ENCODE measurements at places on chromosomes 5 and 9. TPM values are rescaled to one million over a fixed set of nuclear protein-coding genes. Genes with fewer than 3 reads are reported as not detected.

DNA sequence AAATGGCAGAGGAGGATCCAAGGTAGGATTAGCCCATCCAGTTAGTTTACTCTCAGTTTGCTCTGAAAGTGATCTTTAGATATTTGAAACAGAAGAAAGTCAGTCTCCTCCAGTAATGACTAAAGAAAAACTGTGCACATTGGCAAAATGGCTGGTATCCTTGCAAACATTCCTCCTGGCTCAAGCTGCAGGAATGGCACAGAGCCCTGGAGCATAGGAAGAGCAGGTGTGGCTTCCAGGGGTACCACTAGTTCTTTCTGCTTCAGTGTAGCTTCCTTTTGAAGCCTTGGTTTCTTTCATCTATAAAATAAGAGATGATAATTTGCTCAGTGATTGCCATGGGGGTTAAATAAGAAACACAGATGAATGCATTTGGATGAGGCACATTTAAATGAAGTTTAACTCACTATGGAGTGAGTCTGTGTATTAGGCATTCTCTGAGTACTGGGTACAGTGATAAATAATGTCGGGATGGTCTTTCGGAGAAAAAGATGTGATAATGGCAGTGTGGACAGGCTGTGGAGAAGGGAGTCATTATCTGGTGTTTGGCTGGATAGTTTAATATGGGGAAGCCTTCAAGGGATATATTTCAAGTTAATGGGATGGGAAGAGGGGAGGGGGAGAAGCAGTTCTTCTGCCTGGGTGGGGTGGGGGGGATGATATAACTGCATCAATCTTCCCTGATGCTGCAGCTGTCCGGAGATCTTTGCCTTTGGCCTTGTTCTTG is 217.3 kb upstream of the KLF4 start:
- no peaks in the 10 kb centered on the region for H3K4me1 ChIP-seq
- no peak for DNase-seq

GRCh38 chr9:130199605-130200004 is 27.4 kb downstream of the NCS1 start:
- DNase-seq, result no peak
- H3K36me3 ChIP-seq, result no peaks in the 10 kb centered on the region
- H3K27ac ChIP-seq, result no peak overlapping the region
- no peaks in the 10 kb centered on the region for H3K27me3 ChIP-seq
- no peak overlapping the region for H3K4me3 ChIP-seq

DNA sequence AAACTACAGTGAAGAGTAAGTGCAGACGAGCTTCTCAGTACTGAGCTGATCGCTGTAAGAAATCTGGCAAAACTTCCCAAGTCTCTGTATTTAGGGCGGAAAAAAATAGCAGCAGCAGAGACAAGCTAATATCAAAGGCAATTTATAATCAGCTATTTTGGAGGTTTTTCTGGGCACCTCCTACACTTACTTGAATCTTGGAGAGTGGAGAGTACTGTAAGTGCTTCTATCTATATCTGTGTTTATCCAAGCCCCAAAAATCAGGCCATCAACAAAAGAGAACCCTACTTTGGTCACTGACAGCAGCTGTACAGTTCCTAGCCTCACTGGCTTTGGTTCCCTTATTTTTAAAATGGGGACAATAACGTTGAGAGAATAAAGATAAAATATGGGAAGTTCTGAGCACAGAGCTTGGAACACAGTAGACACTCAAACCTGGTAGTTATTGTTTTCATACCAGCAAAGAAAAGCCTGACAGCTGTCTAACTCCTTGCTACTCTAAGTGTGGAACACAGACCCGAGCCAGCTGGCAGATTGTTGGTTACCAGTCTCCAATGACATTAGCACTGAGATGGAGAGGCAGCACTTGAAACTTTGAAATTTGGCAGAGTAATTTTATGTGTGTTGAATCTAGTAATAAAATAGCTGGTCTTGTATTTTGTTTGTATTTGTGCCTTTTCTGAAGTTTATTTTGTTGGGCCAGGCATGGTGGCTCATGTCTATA is 96.0 kb upstream of the SLC28A3 start:
- no peak for DNase-seq
- H3K27me3 ChIP-seq, result no peaks in the 10 kb centered on the region
- no peaks in the 10 kb centered on the region for H3K4me1 ChIP-seq
- no peaks in the 10 kb centered on the region for H3K36me3 ChIP-seq

GRCh38 chr5:94024101-94024500 is 282.7 kb upstream of the POU5F2 start:
- H3K27me3 ChIP-seq, result no peaks in the 10 kb centered on the region
- H3K36me3 ChIP-seq, result peaks cover 54% of the 10 kb centered on the region
- no peak overlapping the region for H3K27ac ChIP-seq
- H3K4me1 ChIP-seq, result no peaks in the 10 kb centered on the region
- H3K4me3 ChIP-seq, result no peak overlapping the region

DNA sequence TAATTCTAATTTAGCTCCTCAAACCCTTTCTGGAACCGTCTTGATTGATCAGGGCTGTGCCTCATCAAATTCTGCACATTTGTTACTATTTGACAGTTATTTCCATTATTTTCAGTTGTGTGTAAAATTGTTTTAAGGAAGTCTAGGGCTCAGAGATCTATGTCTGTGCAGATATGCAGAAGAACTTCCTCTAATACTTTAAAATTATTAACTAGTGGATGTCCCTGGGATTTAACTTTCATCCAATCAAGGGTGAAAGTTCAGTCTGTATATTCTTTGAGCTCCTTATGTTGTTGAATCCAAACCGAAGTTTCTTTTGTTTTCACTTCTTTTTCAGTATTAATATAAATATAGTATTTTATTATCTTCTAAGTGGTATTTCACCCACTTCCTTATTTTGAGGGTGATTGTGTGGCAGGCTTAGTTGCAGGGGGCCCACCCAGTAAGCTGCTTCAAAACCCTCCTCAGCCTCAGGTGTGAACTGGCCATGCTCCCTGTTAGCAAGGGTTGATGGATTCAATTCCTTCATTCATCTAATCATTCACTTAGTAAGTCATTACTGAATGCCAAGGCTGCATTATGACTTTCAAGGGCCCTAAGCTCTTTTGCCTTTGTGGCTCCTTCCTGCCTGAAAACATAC is 2.1 kb upstream of the CAMLG start:
- H3K36me3 ChIP-seq, result peaks cover 2% of the 10 kb centered on the region
- no peak for DNase-seq
- no peaks in the 10 kb centered on the region for H3K27me3 ChIP-seq
- no peak overlapping the region for H3K27ac ChIP-seq
- no peak overlapping the region for H3K4me3 ChIP-seq

DNA sequence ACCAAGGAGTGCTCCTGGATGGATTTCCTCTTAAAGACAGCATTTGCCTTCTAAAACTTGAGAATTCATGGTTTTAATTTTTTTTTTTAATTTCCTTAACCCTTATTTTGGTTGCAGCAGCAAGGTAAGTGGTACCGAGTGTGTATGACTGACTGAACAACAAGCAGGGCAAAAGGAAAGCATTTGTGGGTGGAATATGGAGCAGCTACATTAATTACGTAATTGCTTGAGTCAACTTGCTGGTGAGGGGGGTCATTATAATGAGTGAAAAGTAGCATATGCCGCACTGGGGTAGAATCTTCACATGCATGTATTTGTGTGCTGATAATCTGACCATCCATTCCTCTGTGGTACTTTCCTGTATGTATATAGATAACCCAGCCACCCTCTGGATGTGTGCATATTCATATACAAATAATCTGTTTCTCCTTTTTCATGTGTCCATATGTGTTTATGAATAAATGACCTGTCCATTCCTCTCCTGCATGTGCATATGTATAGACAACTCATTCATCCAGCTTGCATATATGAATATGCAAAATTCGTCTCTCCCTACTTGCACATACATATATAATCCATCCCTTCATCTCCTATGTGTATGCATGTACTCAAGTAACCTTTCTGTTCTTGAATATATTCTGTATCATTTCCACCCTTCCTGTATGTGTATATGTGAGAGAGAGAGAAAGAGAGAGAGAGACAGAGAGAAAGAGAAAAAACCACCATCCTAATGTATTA is 147.5 kb upstream of the RUSC2 start:
- H3K4me1 ChIP-seq, result no peaks in the 10 kb centered on the region
- DNase-seq, result no peak
- H3K36me3 ChIP-seq, result no peaks in the 10 kb centered on the region
- H3K4me3 ChIP-seq, result no peak overlapping the region
- H3K27ac ChIP-seq, result no peak overlapping the region

DNA sequence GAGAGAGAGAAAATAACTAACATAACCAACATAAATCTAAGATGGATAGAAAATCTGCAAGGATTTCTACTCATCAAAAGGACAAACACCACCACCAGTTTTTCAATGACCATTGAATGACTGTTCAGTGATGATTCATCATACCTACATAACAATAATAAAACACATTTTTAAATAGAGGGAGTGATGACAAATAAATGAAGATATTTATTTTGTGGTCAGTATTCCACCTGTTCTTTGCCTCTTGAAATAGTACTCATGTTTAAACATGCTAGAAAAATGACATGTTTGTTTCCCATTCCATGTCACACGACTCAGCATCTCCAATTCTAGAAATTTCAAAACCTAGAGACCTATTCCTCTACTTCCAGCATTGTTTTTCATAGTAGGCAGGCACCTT is 34.6 kb upstream of the ADAMTS16 start:
- no peaks in the 10 kb centered on the region for H3K4me1 ChIP-seq
- no peak overlapping the region for H3K27ac ChIP-seq
- no peaks in the 10 kb centered on the region for H3K36me3 ChIP-seq
- H3K4me3 ChIP-seq, result no peak overlapping the region
- no peaks in the 10 kb centered on the region for H3K27me3 ChIP-seq

DNA sequence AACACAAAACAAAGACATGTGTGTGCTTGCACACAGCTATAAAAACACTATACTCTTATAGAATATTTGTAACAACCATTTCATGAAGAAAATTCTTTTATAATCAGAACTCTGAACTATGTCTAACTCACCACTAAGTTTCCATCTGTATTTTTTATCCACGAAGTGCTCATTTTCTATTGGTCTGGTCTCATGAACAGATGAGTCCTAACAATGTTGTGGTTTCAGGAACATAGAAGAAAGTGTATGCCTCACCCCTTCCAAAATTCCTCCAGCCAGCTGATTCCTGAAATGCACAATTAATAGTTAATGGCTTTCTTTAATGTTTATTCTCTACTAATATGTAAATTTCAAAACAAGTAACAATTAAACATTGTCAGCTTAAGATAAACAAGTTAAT is 325.3 kb upstream of the GRAMD2B start:
- H3K27me3 ChIP-seq, result no peaks in the 10 kb centered on the region
- no peak overlapping the region for H3K27ac ChIP-seq
- no peaks in the 10 kb centered on the region for H3K4me1 ChIP-seq
- no peak overlapping the region for H3K4me3 ChIP-seq
- H3K36me3 ChIP-seq, result no peaks in the 10 kb centered on the region
- DNase-seq, result no peak

GRCh38 chr9:123049589-123050222 is 16.2 kb downstream of the GPR21 start:
- H3K27ac ChIP-seq, result no peak overlapping the region
- no peak for DNase-seq
- H3K4me3 ChIP-seq, result no peak overlapping the region
- no peaks in the 10 kb centered on the region for H3K4me1 ChIP-seq
- H3K36me3 ChIP-seq, result peaks cover 8% of the 10 kb centered on the region
- no peaks in the 10 kb centered on the region for H3K27me3 ChIP-seq

- H3K27me3 ChIP-seq, result no peaks in the 10 kb centered on the region
- H3K4me1 ChIP-seq, result peaks cover 5% of the 10 kb centered on the region
- DNase-seq, result no peak
- no peaks in the 10 kb centered on the region for H3K36me3 ChIP-seq
- H3K27ac ChIP-seq, result no peak overlapping the region
- H3K4me3 ChIP-seq, result no peak overlapping the region
These were observed 1.9 kb downstream of the TERT start for GRCh38 chr5:1292846-1293415.

DNA sequence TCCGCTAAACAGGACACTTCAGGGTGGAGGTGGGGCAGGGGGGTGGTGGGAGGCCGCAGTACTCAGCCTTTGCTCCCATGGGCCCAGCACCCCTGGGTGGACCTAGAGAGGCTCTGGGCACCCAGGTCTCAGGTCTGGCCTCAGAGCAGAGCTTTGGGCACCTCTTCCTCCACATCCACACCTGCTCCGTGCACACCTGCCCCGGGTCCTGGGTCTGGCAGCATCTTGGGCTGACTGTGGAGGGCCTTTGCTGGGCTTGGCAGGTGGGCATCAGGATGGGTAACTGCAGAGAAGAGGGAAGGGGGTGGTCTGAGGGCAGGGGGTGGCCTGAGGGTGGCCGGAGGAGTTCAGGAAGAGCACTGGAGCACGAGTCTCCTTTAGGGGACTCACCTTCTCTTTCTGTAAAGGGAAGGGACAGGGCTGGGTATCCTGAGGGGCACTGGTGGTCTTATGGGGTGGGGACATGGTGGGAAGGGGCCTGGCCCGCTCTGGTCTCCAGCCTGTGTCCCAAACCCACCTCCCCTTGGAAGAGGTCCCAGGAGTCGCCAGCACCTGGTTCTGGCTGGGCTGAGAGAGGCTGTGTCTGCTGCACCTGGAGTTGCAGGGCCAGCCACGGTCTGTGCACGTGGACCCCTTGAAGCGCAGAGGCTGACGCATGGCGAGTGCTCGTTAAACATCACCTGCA is 106.7 kb upstream of the IER5L start:
- H3K36me3 ChIP-seq, result no peaks in the 10 kb centered on the region
- no peak overlapping the region for H3K4me3 ChIP-seq
- no peaks in the 10 kb centered on the region for H3K27me3 ChIP-seq
- no peaks in the 10 kb centered on the region for H3K4me1 ChIP-seq

GRCh38 chr5:157575381-157576020 is at the start of gene ADAM19:
TSS of gene ADAM19 (minus strand) at chr5:157575775. CDS start at chr5:157575696, 79 bp downstream.
- peak; percentile 67 for DNase-seq
- peak within 1 kb of the TSS; percentile 87 for H3K27ac ChIP-seq
- peaks cover 41% of the 10 kb centered on the region for H3K36me3 ChIP-seq
- H3K4me1 ChIP-seq, result peaks cover 60% of the 10 kb centered on the region
- H3K27me3 ChIP-seq, result no peaks in the 10 kb centered on the region
- peak within 1 kb of the TSS; percentile 92 for H3K4me3 ChIP-seq

DNA sequence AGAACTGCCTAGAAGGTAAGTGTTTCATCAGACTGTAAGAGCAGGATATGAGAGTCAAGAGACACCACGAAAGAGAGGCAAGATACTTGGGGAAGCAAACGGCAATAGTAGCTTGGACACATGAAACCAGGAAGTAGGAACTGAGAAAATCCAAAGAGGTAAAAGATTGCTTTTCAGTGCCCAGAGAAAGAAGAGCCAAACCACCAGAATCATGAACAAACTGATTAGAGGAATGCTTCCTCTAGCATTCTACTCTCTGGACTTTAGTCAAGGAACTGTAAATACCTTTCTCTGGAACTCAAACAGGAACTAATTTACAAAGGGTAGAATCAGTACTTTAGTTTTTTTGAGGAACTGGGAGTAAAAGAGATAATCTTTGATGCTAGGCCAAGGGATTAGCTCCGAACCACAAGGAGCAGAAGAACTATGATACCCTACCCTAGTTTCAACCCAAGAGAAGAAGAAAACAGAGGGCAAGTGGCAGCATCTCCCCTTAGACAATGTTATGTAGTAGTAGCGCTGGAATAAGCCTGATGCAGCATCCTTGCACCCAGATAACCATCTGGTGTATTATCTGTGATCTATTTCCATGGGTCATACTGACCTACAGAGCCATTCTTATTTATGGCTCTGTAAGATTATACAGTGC is 41.3 kb downstream of the EFCAB9 start:
- peaks cover 15% of the 10 kb centered on the region for H3K36me3 ChIP-seq
- H3K4me3 ChIP-seq, result no peak overlapping the region
- H3K4me1 ChIP-seq, result peaks cover 44% of the 10 kb centered on the region

The CAPSL gene
- total RNA-seq, result 0.73 TPM

The KCNV2 gene
- total RNA-seq, result not detected

The ADAMTSL2 gene
- total RNA-seq, result 0.07 TPM

The CKMT2 gene
- not detected for total RNA-seq

The PCDHGA3 gene
- not detected for total RNA-seq

The PCA3 gene
- total RNA-seq, result not detected

The PDCD1LG2 gene
- total RNA-seq, result 0.73 TPM
